Transverse colon (tissue), 4 donors: ENCODE measurements at places on chromosomes 5 and 9. TPM values are rescaled to one million over a fixed set of nuclear protein-coding genes. Genes with fewer than 3 reads are reported as not detected.

GRCh38 chr9:130537346-130538050, 41.9 kb upstream of the FUBP3 start:
- peaks cover 89% of the 10 kb centered on the region for H3K27me3 ChIP-seq
- no peak overlapping the region for H3K27ac ChIP-seq
- DNase-seq, result no peak

- no peaks in the 10 kb centered on the region for H3K36me3 ChIP-seq
- H3K27ac ChIP-seq, result no peak overlapping the region
- H3K4me1 ChIP-seq, result peaks cover 22% of the 10 kb centered on the region
Measured at GRCh38 chr5:67770431-67771025, 445.0 kb upstream of the PIK3R1 start.

DNA sequence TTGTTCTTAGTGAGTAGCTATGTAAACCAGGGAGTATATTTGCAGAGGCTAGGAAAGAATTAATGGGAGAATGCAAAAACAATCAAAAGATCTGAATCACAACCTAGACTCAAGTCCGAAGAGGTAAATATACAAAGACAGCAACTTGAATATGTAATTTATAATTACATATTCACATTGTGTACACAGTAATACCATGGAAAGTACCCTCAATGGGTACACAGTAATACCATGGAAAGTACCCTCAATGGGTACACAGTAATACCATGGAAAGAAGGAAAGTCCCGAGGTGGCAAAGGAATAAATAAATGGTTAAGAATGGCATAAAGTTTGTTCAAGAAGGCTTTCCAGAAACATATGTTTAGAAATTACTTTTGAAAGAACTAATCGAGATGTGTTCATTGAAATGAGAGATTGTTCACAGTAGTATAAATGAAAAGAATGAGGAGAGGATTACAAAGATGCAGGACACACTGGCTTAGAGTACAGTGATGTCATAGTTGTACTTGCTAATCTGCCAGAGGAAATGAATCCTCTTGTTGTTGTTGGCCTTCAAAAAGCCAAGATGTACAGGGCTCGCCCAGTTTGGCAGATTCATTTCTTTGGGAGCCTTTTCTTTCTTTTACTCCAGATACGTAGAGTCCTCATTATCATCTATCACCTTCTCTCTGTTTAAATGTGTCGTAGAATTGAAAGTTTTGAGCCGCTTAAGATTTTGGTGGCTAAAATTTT, 116.0 kb downstream of the UNC13B start:
- peak overlapping the region; percentile 33 for H3K27ac ChIP-seq
- no peaks in the 10 kb centered on the region for H3K4me1 ChIP-seq
- no peak overlapping the region for H3K4me3 ChIP-seq
- no peaks in the 10 kb centered on the region for H3K36me3 ChIP-seq
- H3K27me3 ChIP-seq, result no peaks in the 10 kb centered on the region

DNA sequence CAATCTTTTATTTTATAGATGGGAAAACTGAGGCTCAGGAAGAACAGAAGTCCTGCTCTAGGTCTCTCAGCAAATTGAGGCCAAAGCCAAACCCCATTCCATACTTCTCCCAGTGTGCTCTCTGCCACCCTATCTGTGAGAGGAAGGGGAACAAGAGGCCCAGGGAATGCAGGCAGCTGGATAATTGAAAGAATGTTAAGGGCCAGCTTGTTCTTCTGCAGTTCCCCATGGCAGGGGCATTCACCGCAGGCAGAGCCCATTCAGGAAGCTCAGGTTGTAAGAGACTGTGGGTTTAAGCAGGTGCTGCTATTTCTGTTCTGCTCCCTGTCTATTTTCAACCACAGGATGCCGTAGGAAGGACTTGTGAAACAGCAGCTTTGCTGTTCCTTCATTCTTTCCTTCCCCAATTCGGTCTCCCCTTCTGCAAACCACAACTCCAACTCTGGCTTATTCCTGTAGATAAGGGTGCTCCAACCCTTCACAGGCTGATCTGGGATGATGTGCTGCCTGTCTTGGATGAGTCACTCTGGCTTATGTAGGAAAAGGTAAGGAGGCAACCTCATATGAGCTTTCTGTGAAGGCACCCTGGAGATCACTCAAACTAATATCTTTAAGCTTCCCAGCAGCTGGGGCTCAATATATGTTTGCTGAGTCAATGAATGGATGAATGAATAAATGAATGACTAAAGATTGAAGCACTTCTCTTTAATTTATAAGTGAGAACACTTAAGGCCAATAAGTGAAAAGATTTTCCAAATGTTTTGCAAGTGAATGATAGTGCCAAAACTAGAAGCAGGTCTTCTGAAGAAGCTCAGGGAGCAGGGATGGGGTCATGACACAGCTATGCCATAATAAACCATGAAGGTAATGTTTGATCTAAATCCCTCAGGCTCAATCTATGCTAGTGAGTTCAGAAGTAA, 377.6 kb downstream of the BRINP1 start:
- no peaks in the 10 kb centered on the region for H3K27me3 ChIP-seq
- H3K36me3 ChIP-seq, result no peaks in the 10 kb centered on the region
- no peak for DNase-seq
- no peaks in the 10 kb centered on the region for H3K4me1 ChIP-seq
- no peak overlapping the region for H3K27ac ChIP-seq

DNA sequence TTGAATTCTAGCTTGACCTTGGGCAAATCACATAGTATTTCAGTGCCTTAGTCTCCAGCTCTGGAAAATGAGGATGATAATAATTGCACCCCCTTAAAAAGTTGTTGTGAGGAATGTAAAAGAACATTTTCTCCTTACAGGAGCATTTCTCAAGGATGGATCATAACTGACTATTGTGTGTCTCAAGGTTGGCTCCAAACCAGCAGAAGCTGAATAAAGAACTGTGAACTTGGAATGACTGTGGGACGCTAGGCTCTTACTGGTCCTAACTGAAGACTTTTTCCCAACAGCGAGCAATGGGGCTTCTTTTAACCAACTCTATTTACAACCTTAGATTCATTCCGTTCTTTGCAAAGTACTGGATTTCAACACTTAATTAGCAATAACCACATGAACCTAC, 26.2 kb upstream of the GLRX start:
- no peak overlapping the region for H3K27ac ChIP-seq
- no peak for DNase-seq
- H3K27me3 ChIP-seq, result no peaks in the 10 kb centered on the region
- H3K36me3 ChIP-seq, result no peaks in the 10 kb centered on the region

DNA sequence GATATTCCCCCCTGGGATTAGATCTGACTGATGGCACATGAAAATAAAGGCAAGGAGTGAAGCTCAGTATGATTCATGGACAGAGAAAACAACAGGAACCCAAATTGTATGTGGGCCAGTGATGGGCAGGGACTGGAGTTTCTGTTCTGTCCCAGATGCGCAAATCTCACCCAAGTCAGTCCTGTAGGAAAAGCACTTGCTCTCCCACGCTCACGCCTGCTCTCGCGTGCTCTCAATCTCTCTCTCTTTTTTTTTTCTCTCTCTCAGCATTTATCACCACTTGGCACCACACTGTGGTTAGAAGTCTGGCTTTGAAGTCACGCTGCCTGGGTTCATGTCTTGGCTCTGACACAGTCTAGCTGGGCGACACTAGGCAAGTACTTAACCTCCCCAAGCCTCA, 106.5 kb upstream of the LRRTM2 start:
- H3K27ac ChIP-seq, result no peak overlapping the region
- no peaks in the 10 kb centered on the region for H3K36me3 ChIP-seq
- no peak for DNase-seq
- H3K4me1 ChIP-seq, result no peaks in the 10 kb centered on the region

CXXC5 gene
- total RNA-seq, result 26.5 TPM

PKD2L2 gene
- not detected for total RNA-seq

KIF4B gene
- total RNA-seq, result not detected

SERF1B gene
- total RNA-seq, result 92.8 TPM

PCDHB2 gene
- total RNA-seq, result 0.80 TPM

NOXA1 gene
- 19.7 TPM for total RNA-seq

PCDHGA12 gene
- total RNA-seq, result 1.6 TPM

UNC13B gene
- total RNA-seq, result 52.1 TPM

MSX2 gene
- total RNA-seq, result not detected
